NB4 (cell line): ENCODE measurements at places on chromosomes 13 and 19.

DNA sequence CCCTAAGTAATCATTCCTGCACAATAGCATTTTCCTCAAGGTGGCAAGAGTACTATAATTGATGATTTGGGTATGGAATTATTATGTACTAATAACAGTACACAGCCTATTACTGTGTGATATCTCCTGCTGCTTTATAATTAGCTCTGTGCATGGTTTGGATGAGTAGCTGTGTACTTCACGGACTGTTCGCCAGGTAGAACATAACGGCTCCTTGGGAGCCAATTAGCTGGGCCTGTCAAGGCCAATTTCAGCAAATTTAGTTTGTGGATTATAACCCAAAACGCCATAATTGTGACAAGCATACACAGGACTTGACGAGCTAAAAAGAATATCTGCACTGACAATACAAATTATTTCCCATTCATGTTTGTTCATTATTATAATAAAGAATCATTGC, 1584.2 kb downstream of the SLITRK1 start:
- DNase-seq: no peak

DNA sequence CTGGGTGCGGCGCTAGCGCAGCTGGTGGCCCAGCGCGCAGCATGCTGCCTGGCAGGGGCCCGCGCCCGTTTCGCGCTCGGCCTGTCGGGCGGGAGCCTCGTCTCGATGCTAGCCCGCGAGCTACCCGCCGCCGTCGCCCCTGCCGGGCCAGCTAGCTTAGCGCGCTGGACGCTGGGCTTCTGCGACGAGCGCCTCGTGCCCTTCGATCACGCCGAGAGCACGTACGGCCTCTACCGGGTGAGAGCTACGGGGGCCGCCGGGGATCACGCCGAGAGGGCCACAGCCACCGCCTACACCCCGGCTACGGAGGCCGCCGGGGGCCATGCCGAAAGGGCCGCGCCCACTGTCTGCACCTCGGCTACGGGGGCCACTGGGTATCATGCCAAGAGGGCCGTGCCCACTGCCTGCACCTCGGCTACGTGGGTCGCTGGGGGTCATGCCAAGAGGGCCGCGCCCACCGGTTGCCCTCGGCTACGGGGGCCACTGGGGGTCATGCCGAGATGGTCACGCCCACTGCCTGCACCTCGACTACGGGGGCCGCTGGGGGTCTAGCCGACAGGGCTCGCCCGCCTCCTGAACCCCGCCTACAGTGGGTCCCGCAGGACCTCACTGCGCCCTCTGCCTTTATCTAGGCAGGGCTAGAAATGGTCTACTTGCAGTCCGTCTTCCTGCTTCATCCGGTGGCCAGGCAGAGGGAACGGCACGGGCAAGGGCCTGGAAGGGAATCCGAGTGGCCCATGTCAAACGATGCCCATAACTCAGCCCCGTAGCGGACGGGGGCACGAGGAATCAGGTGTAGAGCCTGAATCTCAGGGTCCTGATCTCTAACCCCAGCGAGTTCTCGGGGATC, 500 bp downstream of the PGLS start:
- peak; percentile 93 for DNase-seq

GRCh38 chr19:55553217-55554182, 8.2 kb upstream of the SBK3 start:
- no peak for DNase-seq

DNA sequence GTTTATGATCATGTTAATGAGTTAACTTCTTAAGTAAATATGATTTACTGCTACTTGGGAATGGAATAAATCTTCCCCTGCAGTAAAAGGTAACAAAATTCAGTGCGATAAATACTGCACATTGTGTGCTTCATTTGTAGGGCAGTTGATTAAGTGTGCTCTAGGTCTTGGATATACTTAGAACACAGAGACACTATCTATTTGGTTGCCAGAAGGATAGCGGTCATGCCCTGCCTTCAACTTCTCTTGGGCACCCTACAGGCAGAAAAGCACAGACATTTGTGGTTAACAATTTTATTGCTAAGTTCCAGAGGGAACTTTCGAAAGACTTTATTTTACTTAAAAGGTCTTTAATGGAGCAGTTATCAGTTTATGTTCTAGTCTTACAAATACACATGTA, 605.8 kb downstream of the PCDH9 start:
- DNase-seq: no peak

GRCh38 chr19:46824890-46825730, 25.5 kb downstream of the AP2S1 start:
- DNase-seq: no peak

DNA sequence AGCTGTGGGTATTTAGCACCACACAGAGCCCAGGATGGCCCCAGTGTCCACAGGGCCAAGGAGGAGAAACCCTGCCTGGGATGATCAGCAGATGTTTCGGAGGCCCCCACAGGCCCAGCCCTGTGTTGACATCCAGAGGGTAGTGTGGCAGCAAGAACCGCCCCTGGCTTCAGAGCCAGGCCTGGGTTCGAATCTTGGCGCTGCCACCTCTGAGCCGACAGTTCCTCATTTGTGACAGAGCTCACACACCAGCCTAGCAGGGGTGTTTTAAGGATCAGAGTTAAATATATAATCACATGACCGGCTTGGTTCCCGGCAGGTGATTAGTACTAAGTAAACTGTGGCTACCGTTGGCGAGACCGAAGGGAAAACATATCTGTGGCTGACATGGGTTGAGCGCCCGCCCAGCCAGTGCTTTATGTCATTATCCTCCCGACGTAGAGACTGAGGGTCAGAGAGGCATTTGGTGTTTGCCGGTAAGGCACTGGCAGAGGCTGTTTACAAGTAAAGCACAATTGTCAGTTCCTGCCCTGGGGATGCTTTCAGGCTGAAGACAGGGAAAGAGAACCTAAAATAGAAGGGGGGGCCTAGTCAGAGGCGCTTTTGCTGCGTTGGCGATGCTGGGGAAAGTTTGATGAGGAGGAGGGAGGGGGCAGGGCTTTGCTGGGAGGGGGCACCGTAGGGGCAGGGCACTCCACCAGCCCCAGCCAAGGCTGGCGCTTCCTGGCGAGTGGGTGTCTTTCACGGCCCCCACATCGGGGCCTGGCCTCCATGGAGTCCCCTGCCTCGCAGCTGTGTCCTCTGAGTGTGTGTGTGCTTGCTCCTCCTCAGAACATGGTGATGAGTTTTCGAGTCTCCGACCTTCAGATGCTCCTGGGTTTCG, 4.8 kb downstream of the PIAS4 start:
- no peak for DNase-seq

GRCh38 chr13:44368599-44369368, 4.8 kb upstream of the SERP2 start:
- DNase-seq: no peak

- DNase-seq: no peak
Observed at GRCh38 chr13:33263976-33264619, 21.5 kb downstream of the STARD13 start.

DNA sequence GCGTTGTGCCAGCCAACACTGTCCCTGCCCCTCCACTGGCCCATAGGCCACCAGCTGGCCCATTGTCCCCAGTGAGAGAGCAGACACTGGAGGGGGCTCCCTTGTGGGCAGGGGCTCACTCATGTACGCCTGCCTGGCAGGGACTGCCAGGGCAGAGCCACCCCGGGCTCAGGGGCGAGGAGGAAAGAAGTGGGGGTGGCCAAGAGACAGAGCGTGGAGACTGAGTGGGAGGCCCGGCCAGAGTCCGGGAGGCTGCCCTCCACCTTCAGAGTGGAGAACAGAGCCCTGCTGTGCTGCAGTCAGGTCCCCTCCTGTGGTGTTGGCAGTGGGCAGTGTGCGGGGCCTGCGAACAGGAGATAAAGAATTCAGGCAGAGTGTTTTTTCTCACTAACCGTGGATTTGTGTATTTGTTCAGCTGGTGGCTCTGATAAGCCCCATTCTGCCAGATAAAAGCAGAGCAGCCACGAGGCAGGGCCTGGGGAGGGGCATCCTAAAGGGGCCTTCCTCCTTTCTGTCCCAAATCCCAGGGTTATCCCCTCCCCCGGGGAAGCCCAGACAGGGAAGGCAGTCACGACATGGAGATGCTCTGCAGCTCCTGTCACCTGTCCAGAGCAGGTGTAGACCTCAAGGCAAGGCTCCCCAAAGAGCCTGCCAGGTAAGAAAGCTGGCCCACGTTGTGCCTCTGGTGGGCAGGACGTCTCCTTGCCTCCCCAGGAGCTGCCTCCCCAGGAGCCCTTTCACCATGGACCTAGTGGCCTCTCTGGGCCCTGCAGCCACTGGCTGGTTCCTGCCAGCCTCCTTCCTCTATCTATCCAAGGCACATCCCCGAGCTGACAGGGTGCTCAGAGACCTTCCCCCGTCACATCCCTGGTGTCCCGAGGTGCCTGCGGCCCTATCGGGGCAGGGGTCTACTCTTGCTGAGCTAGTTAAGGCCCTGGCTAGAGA, 33.0 kb downstream of the LYL1 start:
- DNase-seq: no peak

DNA sequence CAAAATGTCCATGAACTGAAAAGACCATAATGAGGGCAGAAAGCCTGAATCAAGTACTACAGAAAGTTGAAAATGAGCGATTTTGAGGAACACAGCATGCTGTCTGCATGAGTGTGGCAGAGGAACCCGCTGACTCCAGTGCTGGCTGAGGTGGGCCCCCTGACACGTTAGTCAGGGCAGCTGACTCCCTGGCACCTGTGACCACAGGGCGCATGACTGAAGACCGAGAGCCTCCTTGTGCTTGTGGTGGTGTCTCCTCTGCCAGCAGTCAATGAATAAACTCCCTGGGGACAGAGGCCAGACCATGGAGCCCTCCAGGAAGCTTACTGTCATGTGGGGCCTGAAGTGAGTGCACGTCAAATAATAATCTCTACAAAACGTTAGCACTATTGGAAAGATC, 38.4 kb upstream of the VSTM2B start:
- peak; percentile 50 for DNase-seq

DNA sequence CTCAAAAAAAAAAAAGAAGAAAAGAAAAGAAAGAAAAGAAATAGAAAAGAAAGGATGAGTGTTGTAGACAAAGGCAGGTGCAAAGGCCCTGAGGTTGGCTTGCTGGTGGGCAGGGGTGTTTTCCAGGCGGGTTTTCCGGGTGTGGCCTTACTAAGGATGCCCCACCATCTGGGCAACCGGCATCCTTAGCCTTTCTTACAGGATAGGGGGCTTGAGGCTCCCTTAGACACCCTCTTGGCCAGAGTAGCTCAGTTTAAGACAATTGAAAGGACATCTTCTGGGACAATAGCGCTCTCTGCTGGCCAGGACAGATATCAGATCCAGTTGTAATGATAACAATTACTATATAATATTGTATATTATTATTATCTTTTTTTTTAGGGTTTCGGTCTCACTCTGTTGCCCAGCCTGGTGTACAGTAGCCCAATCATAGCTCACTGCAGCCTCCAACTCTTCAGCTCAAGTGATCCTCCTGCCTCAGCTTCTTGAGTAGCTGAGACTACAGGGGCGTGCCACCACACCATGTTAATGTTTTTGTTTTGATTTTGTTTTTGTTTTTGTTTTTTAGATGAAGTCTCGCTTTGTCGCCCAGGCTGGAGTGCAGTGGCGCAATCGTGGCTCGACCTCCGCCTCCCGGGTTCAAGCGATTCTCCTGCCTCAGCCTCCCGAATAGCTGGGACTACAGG, 1.4 kb upstream of the QTRT1 start:
- DNase-seq: peak; percentile 92

- DNase-seq: no peak
Observed at GRCh38 chr19:3265432-3265831, 41.0 kb downstream of the CELF5 start.

GRCh38 chr13:99636306-99636705, 135.0 kb downstream of the TM9SF2 start:
- DNase-seq: no peak

DNA sequence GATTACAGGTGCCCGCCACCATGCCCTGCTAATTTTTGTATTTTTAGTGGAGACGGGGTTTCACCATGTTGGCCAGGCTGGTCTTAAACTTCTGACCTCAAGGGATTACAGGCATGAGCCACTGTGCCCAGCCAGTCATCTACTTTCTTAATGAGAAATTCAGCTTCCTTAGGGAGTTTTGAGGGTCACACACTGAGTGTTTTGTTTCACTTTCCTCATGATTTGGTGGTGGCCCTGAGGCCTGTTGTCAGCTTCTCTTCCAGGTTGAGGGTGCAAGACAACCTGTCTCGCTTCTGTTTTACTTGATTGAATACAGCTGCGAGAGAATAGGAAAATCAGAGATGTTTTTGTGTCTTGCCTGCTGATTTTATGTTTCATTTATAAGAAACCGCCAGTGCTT, 9.9 kb downstream of the FRY start:
- no peak for DNase-seq

DNA sequence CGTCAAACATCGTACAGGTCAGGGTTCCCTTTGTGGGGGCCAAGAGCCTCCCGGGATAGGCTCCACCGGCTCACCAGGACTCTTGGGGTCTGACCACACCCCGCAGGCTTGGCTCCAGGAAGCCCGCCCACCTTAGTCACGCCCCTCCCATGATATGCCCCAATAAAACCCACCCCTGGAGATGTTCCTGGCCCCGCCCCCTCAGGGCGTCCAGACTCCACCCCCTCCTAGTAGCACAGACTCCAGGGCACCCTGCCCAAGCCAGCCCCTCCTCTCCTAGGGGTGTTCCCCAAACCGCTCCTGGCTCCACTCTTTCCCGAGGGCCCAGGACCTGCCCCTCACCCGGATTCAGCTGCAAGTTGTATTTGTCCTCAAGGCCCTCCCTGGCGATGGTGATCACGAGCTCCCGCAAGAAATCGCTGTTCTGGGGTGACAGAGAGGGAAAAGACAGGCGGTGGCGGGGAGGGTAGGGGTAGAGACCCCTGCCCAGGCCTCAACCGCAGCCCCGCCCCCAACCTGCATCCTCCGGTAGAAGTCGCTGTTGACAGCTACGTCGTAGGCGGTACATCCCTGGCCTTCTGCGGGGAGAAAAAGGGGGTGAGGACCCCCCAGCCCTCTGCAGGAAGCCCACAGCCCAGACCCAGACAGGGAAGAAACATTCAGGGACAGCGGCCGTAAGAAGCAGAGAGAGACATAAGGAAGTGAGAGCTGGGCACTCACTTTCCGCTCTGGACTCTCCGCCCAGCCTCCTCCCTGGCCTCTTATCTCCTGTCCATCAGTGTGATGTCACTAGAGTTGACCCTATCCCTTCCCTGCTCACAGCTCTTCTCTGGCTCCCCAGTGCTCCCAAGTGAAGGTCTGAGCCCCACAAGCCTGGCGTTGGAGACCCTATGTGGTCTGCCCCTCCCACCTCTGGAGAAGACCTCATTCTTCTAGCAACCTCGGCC, 3.9 kb downstream of the PIH1D1 start:
- peak; percentile 48 for DNase-seq

- no peak for DNase-seq
Observed at GRCh38 chr19:14333101-14333871, 48.0 kb upstream of the ADGRE5 start.

GRCh38 chr13:66344805-66345517, 885.2 kb downstream of the PCDH9 start:
- DNase-seq: no peak

GRCh38 chr13:29081697-29082440, 261.7 kb downstream of the MTUS2 start:
- no peak for DNase-seq
